T1000 (cell line): ENCODE measurements at places on chromosomes 6 and 20.

- DNase-seq: no peak
Measured at GRCh38 chr20:37758332-37758731, 64.5 kb downstream of the CTNNBL1 start.

GRCh38 chr6:155223646-155224451 lies 40.0 kb upstream of the CLDN20 start:
- DNase-seq: no peak

GRCh38 chr6:41659935-41660334 lies 21.7 kb downstream of the MDFI start:
- no peak for DNase-seq

DNA sequence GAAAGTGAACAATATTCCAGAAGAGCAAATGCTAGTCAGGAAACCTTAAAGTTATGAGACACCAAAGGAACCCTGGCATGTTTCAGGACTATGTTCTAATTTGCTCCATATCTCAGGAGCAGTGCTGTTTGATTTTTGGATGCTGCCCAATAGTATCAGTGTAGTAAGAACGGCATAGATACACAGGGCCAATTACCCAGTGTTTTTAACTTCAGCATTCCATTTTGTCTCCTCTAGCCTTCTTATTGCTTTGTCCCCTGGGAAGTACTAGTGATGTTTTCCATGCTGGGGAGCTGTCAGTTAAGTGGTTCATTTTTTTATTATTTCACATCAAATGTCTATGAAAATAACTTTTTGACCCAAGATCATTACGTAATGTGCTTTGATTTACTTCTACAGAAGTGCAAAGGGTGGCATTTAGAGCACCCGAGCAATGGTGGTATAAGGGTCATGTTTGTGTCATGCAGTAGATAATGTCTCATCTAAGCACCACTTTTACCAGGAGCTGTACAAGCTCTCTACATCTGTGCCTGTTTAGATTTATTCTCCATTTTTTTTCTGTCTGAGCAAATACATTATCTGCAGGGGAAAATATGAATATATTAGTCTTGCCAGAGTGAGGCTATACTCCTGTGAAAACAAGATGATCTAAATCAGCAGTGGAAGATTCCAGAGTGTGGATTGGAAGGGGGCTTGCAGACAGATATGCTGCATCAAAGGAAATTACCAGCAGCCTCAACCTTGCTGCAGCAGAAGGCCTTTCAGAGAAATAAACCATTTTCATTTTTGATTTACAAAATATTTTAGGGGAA lies 198.8 kb upstream of the OPRM1 start:
- no peak for DNase-seq

GRCh38 chr6:130132286-130132701 lies 90.5 kb downstream of the SAMD3 start:
- DNase-seq: no peak

- DNase-seq: no peak
Measured at GRCh38 chr20:47237715-47238114, 118.8 kb downstream of the ZMYND8 start.

DNA sequence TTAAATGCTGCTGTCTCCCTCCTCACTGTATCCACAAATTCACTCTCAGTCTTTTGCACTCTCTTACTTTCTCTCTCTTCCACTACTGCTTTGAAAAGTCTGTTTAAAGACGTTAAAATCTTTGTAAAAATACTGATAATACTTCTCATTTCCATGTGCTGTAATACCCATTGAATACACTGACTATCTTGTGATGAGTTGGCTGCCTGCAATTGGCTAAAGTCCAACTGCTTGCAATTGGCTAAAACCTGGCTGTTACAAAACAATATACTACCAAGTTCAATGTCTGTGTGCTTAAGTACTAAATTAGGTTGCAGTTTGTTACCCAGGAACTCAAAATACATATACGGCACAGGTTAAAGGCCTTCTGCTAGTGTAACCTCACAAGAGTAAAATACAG lies 264.8 kb downstream of the THBS2 start:
- no peak for DNase-seq

- DNase-seq: no peak
Measured at GRCh38 chr6:164210783-164211182, 796.3 kb downstream of the QKI start.

DNA sequence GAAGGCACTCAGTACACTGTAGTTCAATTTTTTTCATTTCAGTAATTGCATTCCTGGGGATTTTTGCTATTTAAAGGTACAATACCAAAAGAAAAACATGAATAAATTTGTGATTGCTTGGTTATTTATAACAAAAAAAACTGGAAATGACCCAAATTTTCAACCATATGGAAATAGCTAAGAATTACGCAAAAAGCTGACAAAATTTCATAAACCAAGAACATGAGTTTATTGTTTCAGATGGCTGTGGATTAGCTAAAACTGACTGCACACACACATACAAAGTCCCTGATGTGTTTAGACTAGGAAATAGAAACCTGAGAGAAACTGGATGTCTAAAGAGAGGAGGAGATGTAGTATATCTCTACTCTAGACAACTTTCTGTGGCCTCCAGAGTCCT lies 718.4 kb upstream of the CHD6 start:
- DNase-seq: no peak
